ENCODE measurements at places on chromosomes 4 and X.

DNA sequence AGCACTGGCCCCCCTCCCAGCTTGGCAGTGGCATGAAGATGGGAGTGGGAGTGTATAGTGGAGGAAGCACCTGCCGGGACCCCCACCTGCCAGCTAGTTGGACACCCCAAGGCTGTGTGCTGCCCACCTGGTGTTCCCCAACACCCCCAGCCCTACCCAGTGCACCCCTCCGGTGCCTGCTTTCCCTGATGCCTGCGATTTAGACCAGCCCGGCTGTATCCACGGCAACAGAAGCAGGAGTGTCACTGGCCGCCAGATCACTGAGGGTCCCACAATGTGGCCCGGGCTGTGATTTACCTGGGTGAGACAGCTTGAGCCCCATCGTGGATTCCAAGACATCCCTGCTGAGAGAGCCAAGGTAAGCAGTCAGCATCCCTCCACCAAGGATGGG lies 533 bp downstream of the GPR173 start:
- DNase-seq = no peak

DNA sequence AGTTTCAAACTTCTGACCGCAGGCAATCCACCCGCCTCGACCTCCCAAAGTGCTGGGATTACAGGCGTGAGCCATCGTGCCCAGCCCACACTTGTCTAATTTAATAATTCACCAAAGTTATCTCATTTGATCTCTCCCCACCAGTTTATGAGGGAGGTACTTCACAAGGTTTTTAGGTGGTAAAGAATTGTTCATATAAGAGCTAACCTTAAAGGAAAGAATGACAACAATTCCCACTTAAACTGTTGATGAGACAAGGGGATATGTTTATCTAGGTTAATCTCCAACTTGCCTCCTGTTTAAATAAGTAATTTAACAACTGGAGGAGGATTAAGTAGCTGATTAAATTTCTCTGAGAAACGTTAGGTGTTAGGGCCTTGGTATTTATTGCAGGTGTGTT lies 117.6 kb upstream of the CBLL2 start:
- no peak for DNase-seq

DNA sequence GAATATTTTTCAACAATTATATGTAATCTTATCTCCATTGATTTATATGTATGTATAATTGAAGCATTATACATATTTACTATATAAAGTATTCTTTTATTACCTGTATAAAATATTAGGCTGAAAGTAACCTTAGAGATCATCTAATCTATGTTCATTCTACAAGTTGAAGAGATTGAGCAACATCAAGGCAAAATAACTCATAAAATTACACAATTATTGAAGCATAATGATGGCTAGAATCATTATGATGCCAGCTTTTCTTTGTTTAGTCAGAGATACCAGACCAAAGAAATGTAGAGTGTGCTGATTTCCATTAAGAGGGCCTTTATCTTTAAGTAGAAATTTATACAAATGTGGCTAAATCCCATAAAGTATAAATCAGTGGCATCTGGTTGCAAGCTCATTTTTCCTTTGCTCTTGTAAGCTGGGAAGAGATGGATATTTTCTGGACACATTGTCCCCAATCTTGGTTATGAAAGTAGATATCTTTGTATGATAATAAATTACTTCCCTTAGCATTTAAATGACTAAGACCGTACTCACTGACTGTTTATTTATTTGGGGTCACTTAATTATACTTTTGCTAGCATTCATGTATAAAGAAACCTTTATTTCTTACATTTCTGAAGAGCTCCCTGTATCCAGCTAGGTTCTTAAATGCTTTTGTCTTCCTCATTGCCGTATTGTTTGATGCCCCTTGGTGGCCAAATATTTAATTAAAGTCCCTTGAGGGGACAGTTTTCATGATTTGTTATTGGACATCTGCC lies 339.8 kb downstream of the PCDH7 start:
- DNase-seq = no peak

DNA sequence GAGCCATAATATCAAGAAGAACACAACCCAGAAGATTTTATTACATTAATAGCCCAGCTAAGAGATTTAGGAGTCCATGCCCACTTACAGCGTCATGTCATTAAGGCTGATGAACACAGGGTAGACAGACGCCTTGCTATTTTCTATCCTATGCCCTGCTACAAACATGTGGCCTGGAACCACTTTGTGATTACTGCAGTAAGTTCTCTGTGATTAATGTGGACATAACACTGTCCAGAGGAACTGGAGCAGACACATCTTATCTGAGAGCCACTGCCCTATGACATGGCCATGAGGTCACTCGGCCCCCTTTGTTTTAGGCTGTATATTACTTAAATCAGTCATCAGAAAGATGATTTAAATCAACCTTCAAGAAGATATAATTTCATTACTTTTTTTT lies 211.7 kb downstream of the MAML3 start:
- DNase-seq = no peak

DNA sequence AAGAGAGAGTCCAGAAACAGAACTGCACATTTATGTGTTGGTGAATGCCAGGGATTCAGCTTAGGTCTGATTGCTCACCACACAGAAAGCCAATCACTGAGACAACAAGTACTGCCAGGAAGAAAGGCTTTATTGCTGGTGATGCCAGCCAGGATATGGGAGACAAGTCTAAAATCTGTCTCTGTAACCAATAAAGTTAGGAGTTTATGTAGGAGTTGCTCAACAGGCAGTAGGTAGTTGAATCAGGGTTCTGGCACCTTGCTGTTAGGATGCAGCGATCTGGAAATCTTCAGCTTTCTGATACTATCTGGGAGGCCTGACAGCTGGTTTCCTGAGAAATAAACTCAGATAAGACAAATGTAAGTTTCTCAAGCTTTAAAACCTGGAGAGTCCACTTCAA lies 120.2 kb upstream of the ENPP6 start:
- DNase-seq = no peak

GRCh38 chrX:18886344-18887161 lies 97.4 kb downstream of the PHKA2 start:
- DNase-seq = peak; percentile 90

GRCh38 chr4:108113229-108113628 lies 55.5 kb downstream of the LEF1 start:
- peak; percentile 10 for DNase-seq

GRCh38 chrX:43225626-43226328 lies 430.3 kb upstream of the MAOA start:
- no peak for DNase-seq
